Cortex of kidney (tissue), 1 donor: ENCODE measurements at places on chromosomes 2 and 18.

DNA sequence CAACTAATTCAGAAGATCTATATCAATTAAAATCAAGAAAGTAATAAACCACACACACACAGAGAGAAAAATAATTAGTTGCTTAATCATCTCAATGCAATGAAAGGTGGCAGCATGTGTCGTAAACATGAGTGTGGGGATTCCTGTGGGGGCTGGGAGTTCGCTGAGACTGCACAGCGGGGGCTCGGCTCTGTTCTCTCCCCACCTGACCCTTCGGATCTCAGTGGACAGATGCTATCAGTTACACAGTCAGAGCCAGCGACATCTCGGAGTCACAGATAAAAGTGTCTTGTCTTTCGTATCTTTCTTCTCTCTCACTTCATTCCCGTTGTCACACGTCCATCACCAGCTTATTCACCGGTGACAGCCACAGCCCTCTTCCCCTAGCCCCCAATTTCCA is 37.1 kb downstream of the COLEC12 start:
- DNase-seq, result no peak

DNA sequence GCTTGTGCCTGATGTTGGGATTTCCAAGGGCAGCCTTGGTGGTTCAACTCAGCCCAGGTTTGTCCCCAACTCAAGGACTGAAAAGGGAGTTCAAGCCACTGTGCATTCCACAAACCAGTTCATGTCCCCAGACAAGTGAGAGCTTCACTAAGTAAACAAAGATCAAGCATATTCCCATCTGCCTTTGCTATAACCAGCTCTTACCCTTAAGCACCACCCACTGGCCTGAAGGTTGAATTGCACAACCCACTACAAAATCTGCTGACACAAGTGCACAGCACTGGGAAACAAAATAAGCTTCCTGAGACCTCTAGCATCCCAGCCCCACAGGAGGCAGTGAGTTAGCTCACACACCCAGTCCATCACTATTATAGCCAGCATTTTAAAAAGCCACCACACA is 516.7 kb downstream of the NR4A2 start:
- DNase-seq, result no peak

DNA sequence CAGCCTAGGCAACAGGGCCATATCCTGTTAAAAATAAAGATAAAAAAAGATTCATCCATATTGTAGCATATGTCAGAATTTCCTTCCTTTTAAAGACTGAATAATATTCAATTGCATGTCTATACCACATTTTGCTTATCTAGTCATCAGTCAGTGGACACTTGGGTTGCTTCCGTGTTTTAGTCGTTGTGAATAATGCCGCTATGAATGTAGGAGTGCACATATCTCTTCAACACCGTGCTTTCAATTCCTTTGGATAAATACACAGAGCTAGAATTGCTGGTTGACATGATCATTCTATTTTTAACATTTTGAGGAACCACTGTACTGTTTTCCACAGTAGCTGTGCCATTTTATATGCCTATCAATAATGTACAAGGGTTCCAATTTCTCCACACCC is 14.0 kb upstream of the PLB1 start:
- DNase-seq, result no peak

DNA sequence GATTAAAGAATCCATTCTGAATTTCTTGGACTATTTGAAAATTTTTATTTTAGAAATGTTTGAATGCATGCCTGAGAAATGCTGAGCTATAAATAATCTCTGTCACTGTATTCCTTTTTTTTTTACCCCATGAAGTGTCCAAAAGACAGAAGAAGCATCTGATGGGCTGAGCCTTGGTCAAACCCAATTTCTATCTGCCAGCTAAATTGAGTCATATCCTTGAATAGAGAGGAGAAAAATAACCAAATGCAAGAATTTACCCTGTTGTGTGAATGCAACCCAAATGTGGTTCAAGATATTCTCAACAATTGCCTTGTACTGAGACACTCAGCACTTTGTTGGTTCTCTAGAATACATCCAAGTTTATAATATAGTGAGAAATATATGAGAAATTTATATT is 223.5 kb downstream of the UBE2E3 start:
- no peak for DNase-seq

GRCh38 chr2:16035747-16036745 is 95.7 kb downstream of the MYCN start:
- DNase-seq, result no peak

DNA sequence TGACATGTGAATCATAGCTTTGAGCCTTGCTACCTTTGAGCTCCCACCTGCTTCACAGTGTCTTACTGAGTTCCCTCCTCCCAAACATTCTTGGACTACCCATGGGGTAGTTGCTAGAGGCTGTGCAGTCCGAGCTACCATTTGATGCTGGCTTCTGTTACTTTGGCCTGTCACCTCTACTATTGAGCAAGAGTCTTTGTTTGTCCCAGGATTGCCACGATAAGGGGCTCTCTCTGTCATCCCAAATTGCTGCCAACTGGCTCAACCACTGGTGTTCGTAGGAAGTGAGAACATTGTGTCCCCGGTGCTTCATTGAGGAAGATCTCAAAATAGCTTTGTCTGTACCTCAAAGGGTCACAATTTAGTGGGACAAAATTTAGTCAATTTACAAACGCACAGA is 59.1 kb upstream of the PAX8 start:
- no peak for DNase-seq

DNA sequence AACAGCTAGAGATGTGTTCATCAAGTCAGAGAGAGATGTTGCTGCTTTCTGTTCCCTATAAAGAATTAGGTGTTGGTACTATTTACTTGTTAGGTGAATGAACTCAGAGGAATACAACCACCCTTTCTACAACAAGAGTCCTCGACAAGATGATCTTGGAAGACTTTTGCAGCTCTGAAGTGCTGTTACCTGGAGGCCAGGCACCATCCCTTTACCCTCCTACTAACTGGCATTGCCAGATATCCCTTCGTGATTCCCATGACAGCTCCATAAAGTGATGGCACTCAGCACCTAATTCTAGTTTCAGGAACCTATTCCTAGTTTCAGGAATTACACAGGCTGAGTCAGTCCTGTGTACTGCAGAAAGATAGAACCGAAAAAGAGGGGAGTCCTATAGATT is 9.9 kb downstream of the ARPC2 start:
- DNase-seq, result no peak

DNA sequence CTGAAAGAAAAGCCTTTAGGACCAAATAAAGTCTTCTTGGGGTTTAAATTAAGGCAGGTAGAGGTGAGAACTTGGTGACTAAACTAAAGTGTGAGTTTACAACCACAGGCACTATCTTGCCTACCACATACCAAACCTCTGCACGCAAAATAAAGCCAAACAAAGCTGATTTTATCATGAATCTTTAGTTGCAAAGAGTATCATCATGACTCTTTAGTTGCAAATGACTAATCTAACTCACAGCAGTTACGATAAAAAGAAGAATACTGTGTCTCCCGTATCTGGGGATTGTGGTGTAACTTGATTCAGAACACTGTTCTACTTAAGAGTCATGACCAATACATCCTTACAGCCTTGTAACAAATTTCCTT is 11.2 kb downstream of the CFAP210 start:
- DNase-seq, result no peak

- DNase-seq, result no peak
Observed at GRCh38 chr18:50494569-50494968, 65.3 kb upstream of the MAPK4 start.
